HTR-8/SVneo (cell line): ENCODE measurements at places on chromosomes 3 and 15.
A peak's percentile ranks its signal among the peaks of the same experiment; 100 is the strongest.

DNA sequence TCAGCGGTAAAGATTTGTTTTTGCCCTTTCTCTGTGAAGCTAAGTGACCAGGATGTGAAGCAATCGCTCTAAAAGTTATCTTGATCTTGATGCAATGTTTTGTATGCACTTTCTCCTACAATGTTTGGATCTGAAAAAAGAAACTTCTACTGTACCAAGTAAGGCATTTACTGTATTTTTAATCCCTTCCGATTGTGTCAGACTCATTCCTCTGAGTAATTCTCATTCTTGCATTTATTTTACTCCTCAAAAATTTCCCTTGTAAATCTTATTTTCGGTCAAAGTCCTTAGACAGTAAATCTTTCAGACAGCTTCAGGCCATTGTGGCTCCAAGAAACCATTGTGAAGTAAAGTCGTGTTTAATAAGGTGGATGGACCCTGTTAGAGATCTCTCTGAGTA lies 141.9 kb downstream of the TP63 start:
- DNase-seq = peak; percentile 24

DNA sequence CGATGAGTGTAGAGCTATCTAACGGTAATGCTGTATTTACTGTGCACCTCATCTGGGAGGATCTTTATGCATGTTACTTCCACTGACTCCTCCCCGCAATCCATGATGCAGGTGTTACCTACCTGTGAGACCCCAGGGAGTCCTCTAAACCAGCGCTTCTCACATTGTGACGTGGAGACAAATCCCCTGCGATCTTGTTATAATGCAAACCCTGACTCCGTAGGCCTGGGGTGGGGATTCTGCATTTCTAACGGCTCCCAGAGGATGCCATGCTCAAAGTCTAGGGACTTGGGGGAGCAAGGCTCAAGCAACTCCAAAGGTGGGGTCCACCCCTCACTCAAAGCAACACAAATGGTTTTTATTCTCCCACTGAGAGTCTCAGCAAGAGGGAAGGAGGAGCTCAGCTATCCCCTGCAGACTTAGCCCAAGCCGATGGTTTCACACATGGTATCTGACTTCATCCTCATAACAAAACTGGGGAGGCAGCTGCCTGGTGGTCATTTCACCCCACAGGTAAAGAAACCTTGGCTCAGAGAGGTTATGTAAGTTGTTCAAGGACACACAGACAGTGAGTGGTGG lies 63.6 kb downstream of the PCSK6 start:
- DNase-seq = no peak

- DNase-seq = no peak
Measured at GRCh38 chr3:114093016-114093380, 36.5 kb downstream of the QTRT2 start.

DNA sequence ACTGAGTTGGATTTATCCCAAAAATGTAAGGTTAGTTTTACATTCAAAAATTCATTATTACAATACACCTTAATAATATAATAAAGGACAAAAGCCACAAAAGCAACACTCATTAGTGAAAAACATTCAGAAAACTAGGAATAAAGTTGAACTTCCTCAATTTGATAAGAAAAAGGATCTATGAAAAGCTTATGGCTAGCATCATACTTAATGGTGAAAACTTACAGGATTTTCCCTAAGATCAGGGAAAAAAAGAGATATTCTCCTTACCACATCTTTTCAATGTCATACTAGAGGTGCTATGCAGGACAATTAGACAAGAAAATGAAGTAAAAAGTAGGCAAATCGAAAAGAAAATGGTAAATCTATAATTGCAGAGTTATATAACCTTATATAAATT lies 279.9 kb downstream of the CGGBP1 start:
- no peak for DNase-seq

DNA sequence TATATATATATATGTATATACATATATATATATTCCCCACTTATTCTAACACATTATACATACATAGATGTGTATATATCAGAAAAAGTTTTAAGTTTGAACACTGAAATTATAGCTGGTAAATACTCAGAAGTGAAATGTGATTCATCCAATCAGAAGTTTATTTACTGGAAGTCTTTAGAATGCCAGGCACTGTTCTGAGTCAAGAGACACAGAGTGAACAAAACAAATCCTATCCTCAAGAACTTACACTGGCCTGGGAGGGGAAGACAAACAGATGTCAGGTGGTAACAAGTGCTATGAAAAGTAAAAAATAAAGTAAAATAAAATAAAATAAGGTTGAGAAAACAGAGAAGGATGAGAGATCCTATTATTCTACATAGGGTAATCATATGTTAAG lies 13.4 kb downstream of the DHX36 start:
- no peak for DNase-seq

DNA sequence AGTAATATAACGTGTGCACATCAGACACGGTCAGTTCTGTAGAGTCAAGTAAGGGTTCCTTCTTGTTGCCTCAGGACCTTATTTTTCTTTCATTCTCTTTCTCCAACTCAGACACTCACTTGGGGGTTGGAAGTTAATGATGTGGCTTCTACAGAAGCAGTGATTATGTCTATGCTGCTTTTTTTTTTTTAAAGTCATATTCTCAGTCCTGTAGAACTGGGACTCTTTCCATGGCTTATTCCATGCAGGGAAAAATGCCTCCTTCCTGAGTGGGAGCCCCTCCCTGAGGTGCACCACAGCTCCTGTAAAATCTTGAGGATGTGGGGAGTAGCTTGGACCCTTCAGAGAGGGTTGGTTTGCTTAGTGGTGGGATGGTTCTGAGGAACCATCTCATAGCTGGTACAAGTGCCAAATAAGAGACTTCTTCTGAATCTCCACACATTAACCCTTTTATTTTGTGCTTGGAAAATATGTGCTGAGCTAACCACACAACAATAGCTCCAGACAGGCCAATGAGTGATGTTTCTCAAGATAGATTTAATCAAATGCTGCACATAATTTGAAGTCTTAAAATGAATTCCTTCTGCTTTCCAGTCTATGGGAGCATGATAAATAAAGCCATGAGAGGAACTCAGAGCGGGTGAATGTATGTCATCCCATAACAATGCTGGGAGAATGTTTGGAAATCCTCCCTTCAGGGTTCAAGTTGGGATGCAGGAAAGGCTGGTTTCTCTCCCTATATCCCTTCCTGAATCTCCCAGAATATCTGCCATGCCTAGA lies 23.3 kb upstream of the FSTL1 start:
- DNase-seq = no peak

GRCh38 chr3:152241142-152242017 lies 27.3 kb upstream of the MBNL1 start:
- DNase-seq = no peak

GRCh38 chr15:42891569-42891968 lies 29.0 kb downstream of the TTBK2 start:
- DNase-seq = no peak

DNA sequence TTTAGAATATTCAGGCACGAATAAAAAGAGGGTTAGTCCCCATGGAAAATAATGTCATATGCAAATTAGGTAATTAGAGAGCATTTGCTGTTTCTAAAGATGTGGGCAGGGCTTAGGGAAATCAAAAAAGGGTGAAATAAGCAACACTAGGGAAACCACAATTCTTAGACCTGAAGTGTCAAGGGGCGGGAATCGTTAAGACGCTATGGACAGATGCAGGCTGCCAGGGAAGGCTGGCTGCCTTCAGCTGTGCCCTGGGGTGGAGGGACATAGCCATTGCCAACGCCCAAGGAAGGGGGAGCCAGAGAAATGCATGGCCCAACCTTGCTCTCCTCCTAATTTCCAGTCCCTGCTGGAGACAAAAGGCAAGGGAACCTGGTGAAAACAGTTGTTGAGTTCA lies 141.7 kb upstream of the PROK2 start:
- no peak for DNase-seq

DNA sequence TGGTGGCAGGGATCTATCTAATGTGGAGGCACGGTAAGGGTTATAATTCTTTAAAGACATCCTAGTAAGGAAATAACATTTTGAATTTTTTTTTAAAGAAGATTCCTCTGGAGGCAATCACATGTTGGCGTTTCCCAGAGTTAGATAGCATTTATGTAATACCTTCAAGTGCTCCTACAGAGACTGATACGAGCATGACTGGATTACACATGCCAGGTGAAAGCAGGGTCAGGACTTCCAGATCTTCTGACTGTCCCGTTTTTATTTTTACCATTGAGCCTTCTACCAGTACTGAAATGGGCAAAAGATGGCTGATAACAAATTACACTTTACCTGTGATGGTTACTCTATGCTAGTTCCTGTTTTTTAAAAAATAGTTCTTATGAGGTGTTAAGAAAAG lies 13.8 kb downstream of the IL17RB start:
- DNase-seq = no peak

DNA sequence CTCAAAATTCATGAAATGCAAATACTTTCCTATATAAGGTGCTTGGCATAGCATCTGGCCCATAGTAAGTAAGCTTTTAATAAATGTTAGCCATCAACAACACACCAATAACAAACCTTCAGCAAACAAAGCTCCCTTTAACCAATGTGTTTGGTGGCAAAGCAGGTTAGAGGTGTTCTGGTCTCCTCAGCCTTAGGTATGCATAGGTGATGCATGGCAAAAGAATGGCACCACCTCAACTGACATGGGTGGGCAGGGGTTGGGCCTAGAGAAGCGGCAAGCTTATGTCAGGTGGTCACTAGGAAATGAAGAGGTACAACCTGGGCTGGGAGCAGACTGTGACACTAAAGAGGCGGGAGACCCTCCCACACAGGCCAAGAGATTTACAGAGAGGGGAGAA lies 38.2 kb downstream of the MRPS11 start:
- no peak for DNase-seq

- DNase-seq = no peak
Measured at GRCh38 chr3:179646177-179646576, 6.7 kb upstream of the USP13 start.

GRCh38 chr3:171005648-171006047 lies 20.9 kb downstream of the SLC2A2 start:
- no peak for DNase-seq

DNA sequence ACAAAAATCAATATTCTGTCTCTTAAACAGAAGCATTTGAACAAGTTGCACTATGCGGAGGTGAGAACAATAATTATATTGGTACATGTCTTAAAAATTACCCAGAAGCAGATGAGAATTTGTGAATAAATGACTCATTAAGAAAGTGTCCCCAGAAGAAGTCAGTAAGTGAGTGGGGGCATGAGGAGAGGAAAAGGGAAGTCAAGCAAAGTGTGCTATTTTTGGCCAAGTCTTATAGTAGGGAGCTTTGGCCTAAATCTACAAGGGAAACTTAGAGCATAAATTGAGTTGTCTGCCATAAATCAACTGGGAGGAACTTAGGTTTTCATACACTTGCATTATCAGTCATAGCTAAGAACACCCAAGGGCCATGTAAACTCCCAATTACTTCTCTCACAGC lies 86.9 kb upstream of the SATB1 start:
- no peak for DNase-seq

DNA sequence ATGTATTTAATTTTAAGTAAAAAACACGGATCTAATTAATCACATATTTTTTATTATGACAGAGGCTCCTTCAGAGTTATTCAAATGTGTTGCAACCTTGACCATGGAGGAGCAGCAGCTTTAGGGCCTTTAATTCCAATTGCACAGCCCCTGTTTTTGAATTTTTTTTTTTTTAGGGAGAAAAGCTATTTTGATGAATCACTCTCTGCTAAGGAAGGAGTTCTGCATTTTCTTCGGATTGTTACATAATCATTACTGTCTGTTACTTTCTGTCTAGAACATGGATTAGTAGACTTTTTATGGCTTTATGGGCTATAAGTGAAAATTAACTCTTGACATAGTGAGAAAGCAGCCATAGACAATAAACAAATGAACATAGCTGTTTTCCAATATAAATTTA lies 90.8 kb downstream of the MCTP2 start:
- DNase-seq = no peak

DNA sequence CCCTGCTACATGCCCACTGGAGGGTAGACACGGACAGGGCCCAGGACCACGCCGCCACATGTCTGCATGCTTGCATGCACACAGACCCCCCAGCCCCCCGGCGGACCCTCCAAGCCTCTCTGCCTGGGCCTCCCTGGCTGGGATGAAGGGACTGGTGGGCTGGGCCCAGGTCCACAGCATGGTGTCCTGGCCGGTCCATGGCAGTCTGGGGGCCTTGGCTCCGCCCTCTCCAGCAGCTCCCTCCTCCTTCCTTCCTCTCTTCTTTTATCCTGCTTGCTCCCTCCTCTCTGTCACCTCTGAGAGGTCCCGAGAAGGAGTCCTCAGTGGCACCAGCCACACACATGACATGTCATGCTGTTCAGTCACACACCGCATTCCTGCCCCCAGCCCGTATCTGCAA lies 24.5 kb downstream of the DUSP7 start:
- DNase-seq = no peak

GRCh38 chr3:172973799-172974198 lies 167.2 kb downstream of the SPATA16 start:
- DNase-seq = no peak

GRCh38 chr3:186060222-186060621 lies 48.7 kb downstream of the ETV5 start:
- no peak for DNase-seq

- DNase-seq = no peak
Measured at GRCh38 chr15:72961346-72961745, 90.9 kb upstream of the NEO1 start.

- DNase-seq = no peak
Measured at GRCh38 chr15:45715528-45715927, 80.7 kb downstream of the SQOR start.

DNA sequence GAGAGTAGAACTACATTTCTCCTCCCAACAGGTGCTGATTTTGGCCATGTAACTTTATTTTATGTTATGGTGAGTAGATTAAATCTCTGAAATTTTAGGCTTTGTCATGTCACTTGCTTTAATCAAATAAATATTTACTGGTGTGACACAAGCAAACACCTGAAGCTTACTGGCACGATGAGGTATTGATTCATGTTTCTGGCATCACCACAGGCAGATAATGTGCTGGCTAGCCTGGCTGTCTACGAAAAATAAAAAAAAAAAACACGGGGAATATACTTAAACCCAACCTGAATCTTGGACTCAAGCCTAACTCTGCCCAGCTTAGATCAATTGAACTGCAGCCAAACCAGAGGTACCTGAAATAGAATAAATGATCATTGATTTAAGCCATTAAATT lies 65.6 kb upstream of the CADM2 start:
- no peak for DNase-seq

DNA sequence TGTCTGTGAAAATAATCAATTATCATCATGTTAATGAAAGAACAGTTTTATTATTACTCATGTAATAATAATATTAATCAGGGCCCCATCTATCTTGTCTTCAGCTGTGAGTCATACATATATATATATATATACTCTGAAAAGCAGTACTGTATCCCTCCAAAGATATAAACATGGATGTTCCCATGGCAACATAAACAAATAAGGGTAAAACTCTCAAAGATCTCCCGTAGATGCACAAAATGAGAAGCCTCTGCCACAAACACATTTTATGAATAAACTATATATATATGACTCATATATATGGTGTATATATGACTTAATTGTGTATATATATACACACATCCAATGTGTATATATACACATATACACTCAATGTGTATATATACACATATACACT lies 163.8 kb upstream of the ARHGEF26 start:
- DNase-seq = no peak
